ENCODE measurements at places on chromosomes 5 and 9.

DNA sequence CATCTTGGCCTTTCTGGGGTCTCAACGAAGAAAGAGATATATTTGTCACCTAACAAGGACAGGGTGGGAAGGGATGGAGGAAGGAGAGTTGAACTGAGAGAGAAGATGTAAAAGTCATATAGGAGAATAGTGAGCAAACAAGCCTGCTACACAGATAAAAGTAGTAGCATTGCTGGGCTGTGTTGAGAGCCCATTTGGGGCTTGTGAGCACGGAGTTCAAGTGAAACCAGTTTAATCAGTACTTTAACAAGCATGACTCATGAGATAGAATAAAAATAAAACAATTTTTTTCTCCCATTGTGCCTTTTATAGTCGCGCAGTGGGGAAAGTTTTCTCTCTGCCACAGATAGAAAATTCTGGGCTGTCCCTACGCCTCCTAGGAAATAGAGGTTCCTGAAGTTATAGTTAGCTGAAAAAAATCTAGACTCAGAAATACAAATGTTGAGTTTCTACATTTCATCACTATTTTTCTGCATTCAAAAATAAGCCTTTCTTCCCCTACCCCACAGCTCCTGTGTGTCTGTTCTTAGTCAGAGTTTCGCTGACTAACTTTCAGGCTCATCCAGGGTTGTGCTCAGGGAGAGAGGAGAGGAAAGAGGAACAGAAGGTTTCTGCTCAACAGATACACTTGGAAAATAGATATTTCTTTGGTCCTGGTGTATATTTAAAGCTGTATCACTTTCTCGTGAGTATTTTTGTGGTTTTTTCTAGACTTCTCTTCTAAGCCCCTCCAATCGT is 395.8 kb upstream of the ADAMTSL1 start:
- no peak for DNase-seq

DNA sequence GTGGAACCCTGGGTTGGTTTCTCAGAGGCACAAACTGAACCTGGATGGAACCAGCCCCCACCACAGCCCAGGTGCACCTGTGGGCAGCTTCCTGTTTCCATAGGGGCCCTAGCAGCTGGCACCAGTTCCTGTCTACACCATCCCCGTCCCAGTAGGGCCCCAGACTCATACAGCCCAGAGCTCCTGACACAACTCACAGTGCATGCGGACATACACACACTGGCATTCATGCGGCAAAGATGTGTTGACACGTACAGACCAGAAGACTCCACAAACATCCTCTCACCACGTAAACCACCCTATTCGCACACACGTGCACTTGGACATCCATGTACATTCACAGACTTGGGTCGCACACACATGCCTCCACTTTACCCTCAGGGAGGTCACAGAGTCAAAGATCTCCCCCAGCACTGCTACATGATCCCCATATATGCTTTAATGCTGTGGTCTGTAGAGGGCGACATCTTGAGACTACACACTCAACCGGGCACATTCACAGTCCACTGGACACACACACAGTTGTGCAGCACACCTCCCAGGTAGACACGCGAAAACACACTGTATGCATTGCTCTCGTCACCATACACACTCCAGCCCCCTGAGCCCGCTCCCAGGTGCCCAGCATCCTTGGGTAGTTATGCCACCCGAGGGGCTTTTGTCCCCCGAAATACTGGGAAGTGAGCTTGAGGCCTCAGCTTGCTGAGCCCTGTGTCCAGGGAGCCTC is 22.4 kb downstream of the CXXC5 start:
- no peak for DNase-seq

DNA sequence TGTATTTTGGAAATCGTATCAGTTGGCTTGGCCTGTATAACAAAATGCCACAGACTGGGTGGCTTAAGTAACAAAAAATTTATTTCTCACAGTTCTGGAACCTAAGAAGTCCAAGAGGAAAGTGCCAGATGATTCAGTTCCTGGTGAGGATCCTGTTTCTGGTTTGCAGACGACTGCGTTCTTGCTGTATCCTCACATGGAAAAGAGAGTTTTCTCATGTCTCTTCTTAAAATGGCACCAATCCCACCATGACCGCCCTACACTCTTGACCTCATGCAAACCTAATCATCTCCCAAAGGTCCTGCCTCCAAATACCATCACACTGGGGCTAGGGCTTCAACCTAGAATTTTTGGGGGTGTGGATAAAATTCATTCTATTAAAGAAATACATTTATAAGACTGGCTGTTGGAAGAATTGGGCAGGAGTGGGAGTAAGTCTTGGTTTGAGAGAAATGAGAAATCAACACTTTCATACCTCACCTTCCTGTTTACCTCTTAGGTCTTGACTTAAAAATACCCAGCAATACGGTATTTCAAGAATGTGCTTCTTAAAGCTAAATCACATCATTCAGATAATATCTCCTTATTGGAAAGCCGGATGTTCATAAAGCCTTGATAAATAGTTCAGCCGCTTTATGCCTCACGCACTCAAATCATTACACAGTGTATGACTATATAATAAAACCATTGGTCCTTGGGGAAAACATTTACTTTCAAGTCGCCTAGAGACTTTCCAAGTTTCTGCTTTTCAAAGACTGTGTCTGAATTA is 28.7 kb downstream of the PTTG1 start:
- DNase-seq, result no peak

DNA sequence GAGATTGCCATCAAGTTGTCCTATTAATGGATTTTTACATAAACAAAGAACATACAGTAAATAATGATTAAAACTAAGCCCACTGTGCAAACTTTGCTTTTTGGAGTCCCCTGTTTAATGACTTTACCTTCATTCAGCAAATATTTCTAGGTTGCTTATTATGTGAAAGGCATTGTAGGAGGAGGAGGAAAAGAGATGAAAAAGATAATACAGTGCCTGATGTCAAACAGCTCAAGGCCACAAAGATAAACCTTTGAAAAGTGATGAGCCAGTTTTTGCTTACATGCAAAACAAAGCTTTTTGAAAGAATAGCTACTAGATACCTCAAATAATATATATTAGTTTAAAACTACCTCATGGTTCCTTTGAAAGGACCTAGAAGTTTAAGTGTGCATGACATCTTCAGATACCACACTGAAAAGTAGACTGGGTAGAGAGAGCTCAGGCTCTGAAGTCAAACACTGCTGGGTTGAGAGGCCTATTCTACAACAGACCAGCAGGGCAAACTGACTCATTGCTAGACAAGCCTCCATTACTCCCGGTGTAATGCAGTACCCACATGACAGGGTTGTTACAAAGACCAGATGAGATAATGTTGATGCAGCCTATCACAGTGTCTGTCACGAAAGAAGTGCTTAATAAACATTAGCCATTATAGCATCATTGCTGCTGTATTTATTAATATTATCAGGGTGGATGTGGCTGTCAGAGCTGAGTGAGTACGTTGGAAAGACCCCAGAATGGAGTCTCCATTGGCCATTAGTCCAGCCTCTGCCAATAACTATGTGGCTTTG is 11.8 kb downstream of the DEPDC1B start:
- no peak for DNase-seq

DNA sequence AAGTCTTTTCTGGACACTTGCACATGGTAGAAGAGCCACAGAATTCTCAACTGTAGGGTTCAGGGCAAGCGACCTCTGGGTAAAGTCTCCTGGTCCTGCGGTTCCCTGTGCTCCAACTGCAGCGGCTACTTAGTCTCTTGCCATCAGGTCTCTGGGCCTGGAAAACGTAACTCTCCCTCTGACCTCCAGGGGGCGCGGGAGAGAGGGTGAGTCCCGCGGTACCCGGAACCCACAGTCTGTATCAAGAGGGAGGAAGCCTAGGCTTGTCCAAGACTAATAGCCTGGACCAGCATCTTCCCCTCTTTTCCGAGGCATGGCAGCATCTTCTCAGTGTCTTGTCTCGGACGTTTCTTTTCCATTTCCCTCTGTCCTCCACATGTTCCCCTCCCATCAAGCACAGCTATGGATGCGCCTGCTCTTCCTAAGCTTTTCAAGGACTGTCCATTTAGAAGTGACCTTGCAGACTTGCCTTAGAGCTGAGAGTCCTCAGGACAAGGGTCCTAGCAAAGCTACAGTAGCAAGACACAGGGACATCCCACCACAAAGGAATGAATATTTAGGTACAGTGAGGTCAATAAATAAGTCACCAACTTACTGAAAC is 59.3 kb downstream of the FSTL4 start:
- peak; percentile 5 for DNase-seq

DNA sequence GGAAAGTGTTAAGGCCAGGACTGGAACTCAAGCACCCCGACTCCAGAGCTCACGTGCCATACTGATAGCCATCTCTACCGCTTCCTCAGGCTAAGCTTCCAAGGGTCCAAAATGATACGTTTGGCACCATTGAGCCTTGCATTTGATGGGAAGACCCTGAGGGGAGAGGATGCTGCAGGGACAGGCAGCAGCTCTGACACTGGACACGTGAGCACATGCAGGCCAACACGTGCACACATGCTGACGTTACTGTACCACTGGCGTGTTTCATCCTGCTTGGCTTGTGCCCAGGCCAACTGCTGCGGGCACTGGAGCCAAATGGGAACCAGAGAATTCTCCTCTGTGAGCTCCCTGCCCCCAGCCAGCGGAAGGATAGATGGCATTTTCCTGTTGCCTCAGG is 5.2 kb downstream of the FAT2 start:
- DNase-seq, result no peak

GRCh38 chr9:109225629-109226028 is 58.6 kb upstream of the FRRS1L start:
- no peak for DNase-seq

- no peak for DNase-seq
These were observed 140.1 kb downstream of the CEMIP2 start for GRCh38 chr9:71628247-71628646.

DNA sequence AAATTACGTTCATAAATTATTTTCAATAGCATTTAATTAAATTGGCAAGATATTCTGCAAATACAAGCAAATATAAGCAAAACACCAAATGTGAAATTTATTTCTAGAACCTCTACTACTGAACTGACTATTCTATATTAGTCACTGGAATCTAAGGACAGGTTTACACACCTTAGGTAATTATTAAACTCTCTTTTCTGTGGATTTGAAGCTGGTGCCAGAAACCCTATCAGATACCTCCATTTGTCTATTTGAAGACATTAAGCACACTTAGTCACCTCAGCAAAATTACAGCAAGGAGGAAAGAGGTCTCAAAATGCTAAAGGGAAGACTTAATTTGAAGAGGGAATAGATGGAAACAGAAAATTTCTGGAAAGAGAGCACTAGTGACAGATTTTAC is 83.4 kb downstream of the CPLANE1 start:
- DNase-seq, result no peak

GRCh38 chr9:132026932-132027585 is 52.6 kb downstream of the MED27 start:
- no peak for DNase-seq

- no peak for DNase-seq
These were observed 34.3 kb upstream of the FRMD3 start for GRCh38 chr9:83572524-83572923.

- no peak for DNase-seq
These were observed 561 bp downstream of the SEC61B start for GRCh38 chr9:99222416-99223270.

- no peak for DNase-seq
These were observed 50.2 kb upstream of the IL31RA start for GRCh38 chr5:55800924-55801323.

GRCh38 chr9:95316794-95317118 is 753 bp downstream of the FANCC start:
- peak; percentile 33 for DNase-seq

GRCh38 chr9:94813379-94813778 is 86.9 kb downstream of the AOPEP start:
- DNase-seq, result no peak

DNA sequence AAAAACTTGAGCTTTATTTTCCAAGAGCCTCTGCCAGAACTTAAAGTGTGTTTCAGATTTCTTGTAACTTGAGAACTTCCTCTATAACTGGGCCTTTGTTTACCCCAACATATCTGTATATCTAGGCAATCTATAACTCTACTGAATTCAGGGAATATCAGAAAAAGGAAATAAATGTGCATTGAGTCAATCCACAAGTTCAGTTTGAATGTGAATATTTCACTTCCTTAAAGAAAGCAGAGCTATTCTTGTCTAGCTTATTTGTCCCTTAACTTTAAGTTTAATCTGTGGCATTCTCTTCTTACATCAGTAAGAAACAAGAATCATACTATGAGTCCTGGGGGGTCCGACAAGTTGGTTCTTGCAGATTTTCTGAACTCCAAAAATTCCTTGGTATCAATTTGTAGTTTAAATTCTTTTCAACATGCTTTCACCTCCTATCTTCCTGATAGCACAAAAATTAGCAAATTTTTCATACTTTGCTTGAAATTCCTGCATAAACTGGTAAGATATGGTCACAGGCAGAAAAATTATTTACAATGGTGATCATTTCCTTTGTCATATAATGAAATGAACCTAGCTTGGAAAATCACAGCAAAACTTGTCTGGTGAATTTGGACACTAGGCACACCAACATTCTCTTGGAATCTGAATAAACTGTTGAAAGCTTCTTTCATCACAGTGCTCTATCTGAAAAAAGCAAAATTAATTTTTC is 19.8 kb upstream of the ITGA1 start:
- DNase-seq, result no peak

- no peak for DNase-seq
These were observed 4.4 kb downstream of the CEP72 start for GRCh38 chr5:616484-617039.

- no peak for DNase-seq
These were observed 40.9 kb downstream of the ZNF608 start for GRCh38 chr5:124705577-124705976.

DNA sequence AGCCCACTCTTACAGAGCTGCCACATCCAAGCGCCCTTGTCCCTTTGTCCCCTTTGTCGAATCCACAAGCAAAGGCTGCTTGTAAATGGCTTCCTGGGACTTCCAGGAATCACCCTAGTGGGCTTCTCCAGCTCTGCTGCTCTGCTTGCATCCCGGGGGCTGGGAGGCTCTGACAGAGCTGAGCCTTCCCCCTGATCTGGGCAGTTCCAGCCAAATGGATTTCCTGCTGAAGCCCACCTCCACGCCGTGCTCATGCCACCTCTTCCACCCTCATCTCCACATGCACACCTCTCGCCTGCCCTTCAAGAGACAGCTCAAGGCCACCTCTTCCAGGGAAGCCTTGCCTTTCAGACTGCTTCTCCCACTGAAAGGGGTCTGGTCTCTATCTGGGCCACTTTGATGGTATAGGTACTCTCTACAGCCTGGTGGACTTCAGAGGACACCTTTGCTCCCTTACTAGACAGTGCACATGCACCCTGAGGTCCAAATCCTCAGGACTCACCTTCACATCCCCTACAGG is 106.2 kb downstream of the LHFPL2 start:
- no peak for DNase-seq

DNA sequence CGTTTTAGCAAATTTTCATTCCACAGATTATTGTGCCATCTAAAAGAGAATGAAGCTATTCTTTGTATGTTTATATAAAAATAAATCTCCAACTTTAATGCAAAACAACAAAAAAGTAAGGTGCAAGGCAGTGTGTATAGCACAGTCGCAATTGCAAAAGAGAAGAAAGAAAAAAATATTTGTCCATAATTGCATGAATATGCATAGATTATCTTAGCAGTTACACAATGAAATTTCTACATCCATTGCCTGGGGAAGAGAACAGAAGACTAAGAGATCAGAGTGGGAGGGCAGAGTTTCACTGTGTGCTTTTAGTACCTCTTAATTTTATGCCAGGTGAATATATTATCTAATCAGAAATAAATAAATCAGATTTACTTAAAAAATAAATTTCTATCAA is 86.4 kb upstream of the LHFPL2 start:
- no peak for DNase-seq

All from stimulated activated CD4-positive, alpha-beta T cell treated with anti-CD3 and anti-CD28 coated beads, Interleukin-1b, Interleukin-23, amount 100 ng/mL, for 24 hours (primary cell).